ENCODE measurements at places on chromosomes 4 and X. TPM values are rescaled to one million over a fixed set of nuclear protein-coding genes. Genes with fewer than 3 reads are reported as not detected.

BOD1L1 gene
- total RNA-seq: 13.4 TPM

BCOR gene
- total RNA-seq: 32.0 TPM

HS3ST1 gene
- total RNA-seq: 0.59 TPM

PRSS12 gene
- total RNA-seq: 0.20 TPM

MTCP1 gene
- total RNA-seq: 15.8 TPM

UGT2B10 gene
- total RNA-seq: 0.15 TPM

NCAPG gene
- total RNA-seq: 22.1 TPM

ANKRD17 gene
- total RNA-seq: 23.3 TPM

CCDC120 gene
- 3.0 TPM for total RNA-seq

GRPEL1 gene
- total RNA-seq: 59.1 TPM

GYG2 gene
- 3.7 TPM for total RNA-seq

TMPRSS11F gene
- not detected for total RNA-seq

DCHS2 gene
- not detected for total RNA-seq

GJB1 gene
- not detected for total RNA-seq

TRMT2B gene
- total RNA-seq: 14.0 TPM

SPIN3 gene
- total RNA-seq: 5.9 TPM

HPGD gene
- 67.5 TPM for total RNA-seq

PPP2R3B gene
- 26.5 TPM for total RNA-seq

TBX22 gene
- not detected for total RNA-seq

AKAP14 gene
- total RNA-seq: not detected

CCNQ gene
- total RNA-seq: 59.8 TPM

SORBS2 gene
- total RNA-seq: 1.0 TPM

AGA gene
- 16.6 TPM for total RNA-seq

SLC26A1 gene
- total RNA-seq: 0.60 TPM

OPRPN gene
- not detected for total RNA-seq

TEX13D gene
- total RNA-seq: not detected

MFSD8 gene
- 13.7 TPM for total RNA-seq

RBM46 gene
- total RNA-seq: not detected

MCF2 gene
- total RNA-seq: 0.07 TPM

FBXW7 gene
- 7.2 TPM for total RNA-seq

CD40LG gene
- total RNA-seq: not detected

CTSO gene
- total RNA-seq: 1.1 TPM

PABPC5 gene
- total RNA-seq: not detected

FAM9B gene
- not detected for total RNA-seq

Measured in A549 treated with Mapracorat at 1 μM for 4 hours (cell line).